Neural progenitor cell (in vitro differentiated cells): ENCODE measurements at places on chromosomes 3 and 15. TPM values are rescaled to one million over a fixed set of nuclear protein-coding genes. Genes with fewer than 3 reads are reported as not detected.

- DNase-seq: peak; percentile 60
- no peak overlapping the region for H3K4me3 ChIP-seq
- H3K4me1 ChIP-seq: no peaks in the 10 kb centered on the region
- H3K27me3 ChIP-seq: no peaks in the 10 kb centered on the region
- no peak overlapping the region for H3K27ac ChIP-seq
Measured at GRCh38 chr3:70550723-70551319, 238.4 kb upstream of the MDFIC2 start.

- H3K36me3 ChIP-seq: no peaks in the 10 kb centered on the region
- DNase-seq: no peak
- no peak overlapping the region for H3K27ac ChIP-seq
- no peak overlapping the region for H3K4me3 ChIP-seq
- no peaks in the 10 kb centered on the region for H3K27me3 ChIP-seq
- no peaks in the 10 kb centered on the region for H3K4me1 ChIP-seq
Measured at GRCh38 chr3:161349529-161350312, 21.6 kb downstream of the SPTSSB start.

GRCh38 chr3:3278073-3278472 is 98.6 kb upstream of the CRBN start:
- peak overlapping the region; percentile 41 for H3K27ac ChIP-seq
- no peaks in the 10 kb centered on the region for H3K27me3 ChIP-seq
- H3K36me3 ChIP-seq: no peaks in the 10 kb centered on the region

- no peak for DNase-seq
- peaks cover 14% of the 10 kb centered on the region for H3K4me1 ChIP-seq
- H3K4me3 ChIP-seq: no peak overlapping the region
Measured at GRCh38 chr3:16477521-16477920, 36.0 kb downstream of the RFTN1 start.

DNA sequence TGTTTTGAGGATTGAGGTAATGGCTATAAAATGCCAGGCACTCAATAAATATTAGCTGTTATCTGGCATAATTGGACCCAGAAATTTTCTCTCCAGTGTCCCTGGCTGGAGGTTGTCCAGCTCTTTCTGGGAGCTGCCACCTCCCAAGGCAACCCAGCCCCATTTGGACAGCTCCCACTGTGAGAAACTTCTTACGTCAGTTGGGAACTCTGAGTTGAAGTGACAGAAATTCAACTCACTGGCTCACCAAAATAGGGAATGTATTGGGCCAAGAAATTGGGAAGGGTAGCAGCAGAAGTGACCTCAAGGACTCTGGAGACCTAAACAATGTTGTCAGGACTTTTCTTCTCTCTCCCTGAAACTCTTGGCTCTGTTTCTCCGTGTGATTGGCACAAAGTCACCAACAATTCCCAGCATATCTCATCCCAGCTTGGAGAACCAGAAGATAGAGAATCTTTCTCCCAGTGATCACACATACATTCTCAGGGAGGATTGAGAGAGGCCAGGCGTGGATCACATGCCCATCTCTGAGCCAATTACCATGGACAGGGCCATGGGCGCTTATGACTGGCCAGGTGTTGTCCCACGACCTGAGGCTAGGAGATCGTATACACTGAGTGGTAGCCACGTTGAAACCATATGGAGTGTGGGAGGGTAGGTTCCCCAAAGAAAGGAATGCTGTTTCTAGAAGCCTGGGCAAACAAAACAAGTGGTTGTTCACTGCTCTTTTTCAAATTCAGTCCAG is 22.5 kb upstream of the HCN4 start:
- no peak overlapping the region for H3K27ac ChIP-seq
- H3K4me1 ChIP-seq: no peaks in the 10 kb centered on the region
- DNase-seq: no peak
- no peaks in the 10 kb centered on the region for H3K36me3 ChIP-seq

GRCh38 chr3:134857356-134857755 is 62.3 kb downstream of the EPHB1 start:
- no peak overlapping the region for H3K27ac ChIP-seq
- no peak overlapping the region for H3K4me3 ChIP-seq
- no peaks in the 10 kb centered on the region for H3K36me3 ChIP-seq
- H3K27me3 ChIP-seq: no peaks in the 10 kb centered on the region
- no peaks in the 10 kb centered on the region for H3K4me1 ChIP-seq

GRCh38 chr3:175267561-175267960 is 408.4 kb downstream of the NAALADL2 start:
- no peak for DNase-seq
- no peak overlapping the region for H3K4me3 ChIP-seq
- no peaks in the 10 kb centered on the region for H3K36me3 ChIP-seq
- no peaks in the 10 kb centered on the region for H3K4me1 ChIP-seq

- peak overlapping the region; percentile 23 for H3K4me3 ChIP-seq
- H3K27me3 ChIP-seq: no peaks in the 10 kb centered on the region
- H3K27ac ChIP-seq: peak overlapping the region; percentile 57
Measured at GRCh38 chr15:57079931-57080620, 161.6 kb downstream of the TCF12 start.

- no peak overlapping the region for H3K27ac ChIP-seq
- peaks cover 6% of the 10 kb centered on the region for H3K4me1 ChIP-seq
- no peaks in the 10 kb centered on the region for H3K27me3 ChIP-seq
- DNase-seq: no peak
- H3K4me3 ChIP-seq: no peak overlapping the region
Measured at GRCh38 chr3:192550356-192550755, 177.0 kb downstream of the FGF12 start.

DNA sequence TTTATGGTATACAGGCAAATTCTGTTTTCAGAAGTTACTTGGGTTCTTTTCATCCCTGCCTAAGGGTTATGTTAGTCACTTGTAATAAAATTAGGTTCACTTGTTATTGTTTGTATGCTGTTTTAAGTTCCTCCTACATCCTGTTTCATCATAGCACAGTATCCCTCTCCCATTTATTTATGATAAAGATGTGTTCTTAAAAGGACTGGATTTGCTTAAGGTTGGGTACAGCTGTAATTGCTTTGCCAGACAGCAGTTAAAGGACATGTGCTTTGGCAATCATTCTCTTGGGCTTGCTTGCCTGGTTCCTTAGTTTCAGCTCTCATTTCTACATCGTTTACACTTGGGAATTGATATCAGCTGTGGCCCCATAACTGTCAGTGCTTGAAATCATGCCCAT is 11.7 kb downstream of the ATP2C1 start:
- no peak overlapping the region for H3K4me3 ChIP-seq
- H3K36me3 ChIP-seq: no peaks in the 10 kb centered on the region
- H3K27ac ChIP-seq: no peak overlapping the region
- H3K4me1 ChIP-seq: peaks cover 14% of the 10 kb centered on the region
- H3K27me3 ChIP-seq: no peaks in the 10 kb centered on the region

DNA sequence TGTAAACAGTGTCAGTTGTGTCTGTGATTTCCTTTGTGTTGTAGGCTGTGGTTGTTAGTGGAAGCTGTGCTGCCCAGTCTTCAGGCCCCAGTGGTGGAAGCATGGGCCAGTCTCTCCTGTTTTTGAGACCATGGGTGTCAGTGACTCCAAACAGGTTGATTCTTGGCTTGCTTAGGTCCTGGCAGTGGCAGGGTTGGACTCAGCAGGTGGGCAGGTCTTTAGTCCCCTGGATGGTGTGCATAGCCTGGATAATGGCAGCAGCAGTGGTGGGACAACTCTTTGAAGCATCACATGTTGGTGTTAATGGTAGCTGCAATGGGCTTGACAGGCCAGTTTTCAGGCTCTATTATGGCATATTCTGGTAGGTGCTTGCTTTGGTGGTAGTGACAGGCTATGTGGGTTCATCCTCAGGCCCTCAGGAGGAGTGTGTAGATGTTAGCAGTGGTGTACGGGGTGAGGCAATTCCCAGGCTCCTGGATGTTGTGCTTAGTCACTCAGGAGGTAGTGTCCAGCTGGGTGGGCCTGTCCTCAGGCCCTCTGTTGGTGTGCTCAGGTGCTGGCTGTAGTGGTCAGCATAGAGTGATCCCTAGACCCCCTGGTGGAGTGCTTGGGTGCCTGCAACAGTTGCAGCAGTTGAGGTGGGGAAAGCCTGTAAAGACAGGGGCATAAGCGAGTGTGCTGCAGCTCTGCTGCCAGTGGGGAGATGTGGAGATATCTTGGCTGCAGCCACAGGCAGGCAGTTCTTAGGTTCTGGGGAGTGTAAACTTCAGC is 596.7 kb downstream of the PDCD6IP start:
- no peaks in the 10 kb centered on the region for H3K27me3 ChIP-seq
- no peaks in the 10 kb centered on the region for H3K4me1 ChIP-seq
- no peak overlapping the region for H3K27ac ChIP-seq
- H3K36me3 ChIP-seq: no peaks in the 10 kb centered on the region
- DNase-seq: no peak

DNA sequence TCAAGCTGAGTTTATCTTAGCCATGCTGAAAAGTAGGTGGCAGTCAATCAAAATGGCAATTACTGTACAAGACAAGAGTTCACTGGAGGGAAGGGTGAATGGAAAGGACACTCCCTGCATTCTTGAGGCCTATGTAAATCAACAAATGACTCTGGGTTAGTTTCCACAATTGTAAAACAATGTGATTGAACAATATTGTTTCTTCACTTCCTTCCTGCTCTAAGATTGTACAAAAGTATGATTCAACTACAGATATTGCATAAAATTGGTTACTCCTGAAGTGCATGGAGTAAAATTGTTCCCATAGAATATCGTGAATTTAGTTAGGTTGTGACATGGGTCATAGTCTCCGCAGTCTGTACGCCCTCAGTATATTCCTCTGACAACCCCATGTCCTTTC is 277.6 kb downstream of the LPP start:
- no peak for DNase-seq
- no peak overlapping the region for H3K27ac ChIP-seq
- no peaks in the 10 kb centered on the region for H3K36me3 ChIP-seq
- no peaks in the 10 kb centered on the region for H3K4me1 ChIP-seq

The CLSTN2 gene
- 0.15 and 0.22 TPM in 2 replicates for total RNA-seq

The PAK6 gene
- 0.90 TPM in 1 of 2 replicates, not detected in the other for total RNA-seq

The ALDH1A2 gene
- 30.8 and 52.5 TPM in 2 replicates for total RNA-seq

The SERPINI1 gene
- 8.9 and 9.0 TPM in 2 replicates for total RNA-seq

The CFAP92 gene
- total RNA-seq: 5.3 and 5.5 TPM in 2 replicates

The SH2D7 gene
- not detected in 2 replicates for total RNA-seq

The APOD gene
- total RNA-seq: not detected in 2 replicates
